Stimulated activated CD8-positive, alpha-beta memory T cell treated with anti-CD3 and anti-CD28 coated beads, Interleukin-4, amount 100 ng/mL, for 1 hour (primary cell): ENCODE measurements at places on chromosomes 4 and X.

- DNase-seq: no peak
Observed at GRCh38 chrX:125998432-125998831, 167.7 kb downstream of the DCAF12L2 start.

DNA sequence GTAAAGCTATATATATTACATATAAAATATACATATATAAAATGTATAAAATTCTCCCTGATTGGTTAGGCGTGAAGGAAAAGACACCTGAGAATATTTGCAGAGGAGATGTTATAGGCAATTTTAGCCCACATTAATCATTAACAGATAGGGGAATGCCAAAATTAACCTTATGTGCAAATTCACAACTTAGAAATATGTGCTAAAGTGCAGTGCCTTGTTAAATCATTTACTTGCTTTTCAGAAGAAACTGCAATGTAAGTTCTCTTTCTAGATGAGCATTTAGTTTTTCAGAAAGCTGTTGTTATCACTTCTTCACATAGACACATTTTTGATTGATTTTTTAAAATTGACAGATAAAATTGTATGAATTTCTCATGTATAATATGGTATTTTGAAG is 5.6 kb downstream of the TASL start:
- no peak for DNase-seq

- no peak for DNase-seq
Observed at GRCh38 chr4:8282742-8283141, 13.2 kb downstream of the HTRA3 start.

DNA sequence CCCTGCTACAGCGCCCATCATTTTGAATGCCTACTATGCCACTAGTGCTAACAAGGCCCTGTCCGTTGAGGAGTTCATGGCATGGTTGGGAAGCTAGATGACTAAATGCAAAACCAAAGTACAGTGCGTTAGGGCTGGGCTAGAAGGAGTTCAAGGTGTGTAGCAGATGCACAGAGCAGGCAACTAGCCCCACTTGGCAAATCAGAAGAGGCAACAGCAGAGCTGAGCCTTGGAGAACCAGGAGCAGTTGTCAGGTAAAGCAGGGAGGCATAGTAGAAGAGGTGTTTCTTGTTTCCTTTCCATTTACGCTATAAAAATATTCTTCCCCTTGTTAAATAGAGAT is 146.6 kb upstream of the CPEB2 start:
- no peak for DNase-seq

GRCh38 chr4:10456595-10457254 is 501 bp downstream of the ZNF518B start:
- DNase-seq: peak; percentile 37

DNA sequence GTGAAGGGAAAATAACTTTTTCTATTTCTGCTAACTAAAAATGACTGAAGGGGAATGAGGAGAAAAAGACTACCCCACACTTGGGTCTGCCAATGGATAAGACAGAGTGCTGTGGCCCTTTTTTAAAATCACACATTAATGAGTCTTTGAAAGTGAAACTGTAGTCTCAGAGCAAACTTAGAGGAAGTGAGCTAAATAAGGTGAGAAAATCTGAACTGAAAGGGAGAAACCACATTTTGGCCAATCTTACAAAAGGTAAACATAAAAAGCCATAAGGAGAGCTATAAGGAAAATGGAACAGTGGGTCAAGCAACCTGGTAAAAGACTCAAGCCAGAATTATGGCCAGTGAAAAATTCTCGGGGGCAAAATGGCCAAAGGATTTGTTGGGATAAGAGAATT is 755.1 kb upstream of the IGFBP7 start:
- no peak for DNase-seq

- DNase-seq: no peak
Observed at GRCh38 chr4:147286846-147287587, 193.9 kb upstream of the EDNRA start.

DNA sequence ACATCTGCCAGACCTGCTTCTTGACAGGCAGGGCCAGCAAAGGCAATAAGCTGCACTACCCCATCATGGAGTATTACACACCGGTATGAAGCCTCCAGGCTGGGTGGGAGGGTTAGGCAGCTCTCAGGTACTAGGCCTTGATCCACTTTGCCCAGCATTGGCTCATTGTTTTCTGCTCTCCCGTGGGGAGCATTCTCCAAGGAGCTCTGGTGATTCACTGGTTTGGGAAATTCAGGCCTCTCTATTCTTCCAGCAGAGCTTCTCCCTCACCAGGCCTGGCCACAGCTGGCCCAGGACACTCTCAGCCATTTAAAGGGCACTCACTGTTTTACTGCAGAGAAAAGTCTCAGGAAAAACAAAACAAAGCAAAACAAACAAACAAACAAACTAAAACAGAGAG is 33.0 kb downstream of the DRP2 start:
- no peak for DNase-seq

- no peak for DNase-seq
Observed at GRCh38 chrX:150575419-150575814, 7.0 kb downstream of the MTM1 start.

DNA sequence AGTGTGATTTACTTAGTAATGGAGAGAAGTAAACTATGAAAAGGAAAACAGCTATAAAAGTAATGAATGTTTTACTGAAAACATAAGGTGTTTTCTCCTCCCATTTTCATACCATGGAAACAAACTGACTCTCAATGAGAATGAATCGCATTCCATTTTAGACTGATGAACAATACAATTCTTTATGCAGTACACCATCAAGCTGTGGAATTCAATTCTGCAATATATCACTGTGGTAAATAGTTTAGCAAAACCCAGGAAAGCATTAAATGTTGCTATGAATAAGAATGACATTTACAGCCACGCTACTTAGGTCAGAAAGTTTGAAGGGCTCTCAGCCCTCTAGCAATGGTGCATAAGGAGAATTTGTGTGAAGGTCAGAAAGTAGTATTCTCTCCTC is 7.4 kb downstream of the DCAF8L2 start:
- no peak for DNase-seq

GRCh38 chrX:137342969-137343368 is 223.0 kb upstream of the ZIC3 start:
- no peak for DNase-seq

DNA sequence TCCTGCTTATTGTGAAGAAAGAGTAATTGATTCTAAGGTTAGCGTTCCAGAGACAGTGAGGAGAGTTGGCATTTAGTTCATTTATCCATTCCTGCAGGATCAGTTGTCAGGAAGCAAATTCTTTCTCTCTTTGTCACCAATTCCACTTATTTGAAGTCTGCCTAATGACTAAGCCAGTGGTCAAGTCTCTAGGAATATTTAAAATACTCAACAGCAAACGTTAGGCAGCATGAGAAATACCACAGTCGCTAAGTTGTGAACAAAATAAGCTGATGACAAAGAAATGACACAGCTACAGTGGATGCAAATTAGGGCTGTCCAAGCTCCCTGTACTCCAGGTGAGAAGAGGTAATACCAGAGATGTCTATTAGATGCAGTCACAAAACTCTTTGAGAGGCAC is 6.6 kb upstream of the MAGEB17 start:
- DNase-seq: no peak

DNA sequence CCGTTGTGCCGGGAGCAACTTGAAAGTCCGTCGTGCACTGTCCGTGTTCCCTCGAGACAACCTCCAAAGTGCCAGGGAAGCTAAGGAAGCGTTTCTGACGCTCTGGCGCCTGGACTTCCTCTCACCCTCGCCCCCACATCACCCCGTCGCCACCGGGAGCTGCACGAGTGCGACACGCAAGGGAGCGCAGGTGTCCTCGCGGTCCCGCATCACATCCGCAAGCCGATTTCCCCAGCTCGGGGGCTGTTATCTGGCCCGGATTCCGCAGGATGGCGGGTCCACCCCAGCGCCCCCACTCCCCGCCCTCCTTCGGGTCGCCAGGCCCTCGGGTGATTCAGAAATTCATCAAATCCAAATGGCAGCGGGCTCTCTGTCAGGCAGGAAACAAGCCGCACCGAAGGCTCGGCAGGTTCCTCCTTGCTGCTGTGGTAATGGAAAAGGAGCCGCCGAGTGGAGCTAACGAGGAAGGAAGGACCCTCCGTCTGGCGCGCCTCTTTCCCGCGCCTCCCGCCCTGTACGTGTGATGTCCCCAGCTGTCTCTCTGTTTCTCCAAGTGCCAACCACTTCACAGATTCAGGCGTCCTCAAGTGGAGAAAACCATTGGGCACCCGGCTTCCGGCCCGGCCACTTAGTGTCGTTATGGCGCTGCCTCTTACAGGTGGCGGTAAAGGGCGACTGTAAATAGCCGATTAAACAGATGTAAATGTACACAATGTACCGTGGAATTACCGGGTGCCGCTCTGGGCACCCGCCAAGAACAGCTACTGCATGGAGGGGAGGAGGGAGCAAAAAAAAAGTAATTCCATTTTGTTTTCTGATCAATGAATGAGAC is 921 bp upstream of the SETD7 start:
- no peak for DNase-seq

DNA sequence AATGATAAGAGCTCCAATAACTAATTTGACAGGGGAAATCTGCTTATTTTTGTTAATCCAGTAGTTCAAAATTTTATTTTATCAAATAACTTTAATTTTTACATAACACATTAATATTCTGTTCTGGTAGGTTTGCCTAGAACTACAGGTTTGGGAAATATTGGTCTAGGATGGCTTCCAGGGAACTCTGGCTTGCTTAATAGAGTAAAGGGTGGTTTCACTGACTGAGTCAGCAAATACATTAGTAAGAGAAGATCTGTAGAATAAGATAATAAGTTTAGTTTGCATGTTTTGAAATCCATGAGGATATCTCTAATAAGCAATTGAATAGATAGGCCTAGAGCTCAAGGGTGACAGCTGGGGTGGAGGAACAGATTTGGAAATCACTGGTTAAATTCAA is 500.7 kb downstream of the ZNF674 start:
- DNase-seq: no peak

GRCh38 chr4:181971973-181972372 is 271.2 kb upstream of the TENM3 start:
- no peak for DNase-seq

DNA sequence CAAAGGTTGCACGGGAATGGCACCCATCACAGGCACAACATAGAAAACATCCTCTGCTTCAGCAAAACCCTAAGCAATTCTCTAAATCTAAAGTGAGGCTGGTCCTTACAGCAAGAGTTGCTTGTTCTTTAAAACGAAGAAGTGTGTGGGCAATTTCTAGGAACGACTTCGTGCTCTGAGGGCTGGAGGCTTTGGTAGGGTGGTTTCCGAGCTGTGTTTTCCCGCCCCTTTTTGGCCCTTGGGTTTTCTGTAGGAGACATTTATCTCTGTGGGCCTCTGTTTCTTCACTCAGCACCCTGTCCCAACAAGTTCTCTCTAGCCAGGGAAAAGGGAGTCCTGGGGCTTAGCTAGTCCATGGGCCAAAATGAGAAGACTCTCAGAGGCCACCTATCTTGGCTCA is 84.2 kb downstream of the SLC2A9 start:
- DNase-seq: no peak

- DNase-seq: no peak
Observed at GRCh38 chr4:56276547-56276946, 110.7 kb downstream of the AASDH start.

- no peak for DNase-seq
Observed at GRCh38 chrX:113743069-113743468, 840.8 kb upstream of the HTR2C start.

DNA sequence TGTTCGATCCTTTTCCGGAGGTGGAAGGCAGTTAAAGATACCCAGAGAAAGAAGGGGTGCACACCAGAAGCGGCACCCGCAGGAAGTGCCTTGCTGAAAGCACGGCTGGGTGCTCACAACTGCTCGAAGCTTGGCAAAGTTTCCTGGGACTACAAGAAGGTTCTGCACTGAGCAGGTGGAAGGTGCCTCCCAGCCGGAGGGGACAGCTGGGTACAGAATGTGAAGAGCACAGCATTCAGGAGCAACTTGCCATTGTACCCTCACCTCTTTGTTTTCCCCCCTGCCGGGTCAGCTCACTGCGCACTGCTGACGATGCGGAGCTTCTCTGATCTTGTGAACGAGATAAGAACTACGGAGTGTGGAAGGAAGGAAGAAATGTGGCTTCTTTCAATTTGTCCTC is 289.2 kb downstream of the FBXW7 start:
- DNase-seq: no peak
